ENCODE measurements at places on chromosomes 7 and 10.

- DNase-seq = peak; percentile 77
Observed at GRCh38 chr10:124354411-124355382, 64.0 kb downstream of the OAT start.

DNA sequence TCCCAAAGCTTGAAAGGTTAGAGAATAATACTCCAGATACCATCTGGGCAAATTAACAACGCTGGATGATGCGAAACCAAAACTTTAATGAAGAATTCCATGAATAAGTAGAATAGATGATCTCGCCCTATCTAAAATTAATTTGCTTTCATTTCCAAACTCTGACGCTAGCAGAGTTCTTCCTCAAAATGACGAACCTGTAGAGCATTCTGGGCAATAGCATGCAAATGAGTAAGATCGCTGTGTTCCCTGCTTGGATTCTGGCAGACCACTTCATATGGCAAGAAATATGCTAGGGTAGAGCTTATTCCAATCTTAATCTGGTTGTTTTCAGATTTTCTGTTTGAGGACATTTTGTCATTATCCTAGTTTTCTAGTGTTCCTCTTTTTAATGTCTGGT lies 36.1 kb upstream of the SMNDC1 start:
- no peak for DNase-seq

GRCh38 chr7:29886827-29887226 lies 80.5 kb downstream of the WIPF3 start:
- DNase-seq = no peak

DNA sequence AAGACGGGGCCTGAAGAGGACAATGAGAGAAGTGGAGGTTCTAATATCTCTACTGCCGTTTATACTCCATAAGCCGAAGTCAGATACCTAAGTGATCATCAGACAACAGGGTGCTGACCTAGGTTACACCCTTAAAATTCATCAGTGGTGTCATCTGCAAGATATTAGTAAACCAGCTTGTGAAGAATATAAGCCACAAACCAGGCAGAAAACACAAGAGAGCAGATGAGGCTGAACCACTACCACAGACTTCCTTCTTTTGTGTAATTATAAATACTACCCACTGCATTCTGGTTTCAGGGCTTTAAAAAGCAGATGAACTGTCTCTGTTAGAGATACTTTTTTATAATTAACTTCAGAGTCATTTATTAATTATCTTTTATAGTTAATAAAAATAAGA lies 69.0 kb upstream of the LRRC17 start:
- DNase-seq = no peak

GRCh38 chr7:44555350-44555749 lies 14.2 kb upstream of the NPC1L1 start:
- no peak for DNase-seq

DNA sequence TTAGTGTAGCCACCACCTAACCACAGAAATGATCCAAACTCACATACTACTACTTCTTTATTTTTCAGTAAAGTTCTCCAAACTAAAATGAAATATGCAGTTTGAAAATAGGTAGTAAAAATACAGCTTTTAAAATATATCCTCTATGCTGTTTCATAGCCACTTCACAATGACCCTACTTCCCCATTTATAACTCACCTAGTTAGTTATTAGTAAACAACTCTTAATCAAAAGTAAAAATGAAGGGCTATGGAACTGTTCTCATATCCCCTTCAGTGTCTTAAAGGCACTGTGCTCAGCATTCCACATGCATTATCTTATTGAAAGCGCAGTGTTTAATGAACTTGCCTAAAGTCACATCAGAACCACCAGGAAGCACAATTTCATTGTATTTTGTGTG lies 43.5 kb downstream of the KMT2C start:
- no peak for DNase-seq

- no peak for DNase-seq
Observed at GRCh38 chr7:125481323-125481722, 551.7 kb upstream of the POT1 start.

DNA sequence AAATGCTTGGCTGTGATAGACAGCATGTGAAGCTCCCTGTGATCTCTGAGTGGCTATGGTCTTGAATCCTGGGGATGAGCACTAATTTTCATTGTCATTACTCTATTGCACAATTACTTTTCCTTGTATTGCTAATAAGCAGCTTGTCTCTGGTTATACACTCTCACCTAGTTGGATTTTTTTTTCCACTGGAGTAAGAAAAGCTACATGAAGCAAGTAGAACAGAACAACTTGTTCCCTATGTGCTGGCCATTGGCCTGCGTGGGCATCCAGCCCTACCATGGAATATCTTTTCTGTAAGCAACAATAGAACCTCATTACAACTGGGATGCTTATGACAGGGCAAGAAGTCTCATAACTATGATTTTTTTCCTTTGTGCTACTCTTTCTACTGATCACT lies 807.4 kb downstream of the TNS3 start:
- no peak for DNase-seq

DNA sequence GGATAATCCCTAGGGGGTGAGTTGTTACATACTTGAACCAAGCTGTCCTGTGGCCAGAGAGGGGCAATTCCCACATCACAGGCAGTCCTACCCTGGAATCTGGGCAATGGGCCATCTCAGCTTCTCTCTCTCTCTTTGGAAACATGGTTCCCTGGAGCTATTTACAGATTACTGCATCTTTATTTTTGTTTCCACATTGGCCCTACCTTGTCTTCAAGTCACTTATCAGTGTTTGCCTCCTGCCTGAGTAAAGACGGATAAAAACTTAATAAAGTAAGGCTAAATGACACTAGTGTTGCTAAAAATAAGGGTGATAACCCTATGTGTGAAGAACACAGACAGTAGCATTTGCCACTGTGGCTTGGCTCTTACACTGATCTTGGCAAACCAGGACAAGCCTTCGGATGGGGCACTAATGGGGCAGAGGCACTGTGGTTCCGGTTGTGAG lies 228.2 kb downstream of the GFRA1 start:
- DNase-seq = no peak

DNA sequence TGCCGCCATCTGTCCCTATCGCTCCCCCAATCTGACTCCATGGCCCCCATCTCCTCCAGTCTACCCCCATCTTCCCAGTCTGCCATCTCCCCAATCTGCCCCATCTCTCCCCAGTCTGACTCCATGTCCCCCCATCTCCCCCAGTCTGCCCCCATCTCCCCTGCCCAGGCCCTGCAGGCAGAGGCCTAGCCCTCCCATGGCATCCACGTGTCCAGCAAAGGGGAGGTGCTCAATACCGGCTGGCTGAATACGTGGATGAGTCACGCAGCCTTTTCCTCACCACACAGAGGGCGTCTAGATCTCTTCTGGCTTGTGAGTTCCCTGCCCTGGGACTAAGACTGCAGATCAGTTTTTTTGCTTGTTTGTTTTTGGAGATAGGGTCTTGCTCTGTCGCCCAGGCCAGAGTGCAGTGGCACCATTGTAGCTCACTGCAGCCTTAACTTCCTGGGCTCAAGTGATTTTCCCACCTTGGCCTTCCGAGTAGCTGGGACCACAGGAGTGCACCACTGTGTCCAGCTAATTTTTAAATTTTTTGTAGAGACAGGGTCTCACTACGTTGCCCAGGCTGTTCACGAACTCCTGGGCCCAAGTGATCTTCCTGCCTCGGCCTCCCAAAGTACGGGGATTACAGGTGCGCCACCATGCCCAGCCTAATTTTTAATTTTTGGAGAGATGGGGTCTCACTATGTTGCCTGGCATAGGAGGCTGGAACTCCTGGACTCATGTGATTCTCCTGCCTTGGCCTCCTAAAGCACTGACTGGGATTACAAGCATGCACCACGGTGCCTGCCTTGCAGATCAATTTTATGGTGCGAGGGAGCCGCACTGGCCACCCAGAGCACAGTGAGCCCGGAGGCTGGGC lies 15.3 kb upstream of the GPR146 start:
- DNase-seq = peak; percentile 74

- DNase-seq = no peak
Observed at GRCh38 chr7:96723622-96724021, 14.0 kb upstream of the SEM1 start.

DNA sequence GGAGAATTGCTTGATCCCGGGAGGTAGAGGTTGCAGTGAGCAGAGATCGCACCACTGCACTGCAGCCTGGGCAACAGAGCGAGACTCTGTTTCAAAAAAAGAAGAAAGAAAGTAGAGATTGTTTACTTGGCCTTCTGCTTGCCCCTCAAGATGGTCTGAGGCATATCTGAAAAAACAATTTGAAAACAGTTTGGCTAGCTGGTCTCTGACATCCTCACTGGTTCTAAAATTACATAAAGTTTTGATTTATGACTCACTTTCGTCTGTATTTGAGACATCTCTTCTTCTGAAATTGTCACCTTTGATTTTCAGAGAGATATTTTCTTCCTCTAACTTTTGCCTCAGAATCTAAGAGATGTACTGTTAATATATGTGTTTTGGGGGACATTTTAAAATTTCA lies 49.6 kb upstream of the HELLS start:
- no peak for DNase-seq

- DNase-seq = no peak
Observed at GRCh38 chr7:10192074-10192473, 781.6 kb upstream of the PHF14 start.

DNA sequence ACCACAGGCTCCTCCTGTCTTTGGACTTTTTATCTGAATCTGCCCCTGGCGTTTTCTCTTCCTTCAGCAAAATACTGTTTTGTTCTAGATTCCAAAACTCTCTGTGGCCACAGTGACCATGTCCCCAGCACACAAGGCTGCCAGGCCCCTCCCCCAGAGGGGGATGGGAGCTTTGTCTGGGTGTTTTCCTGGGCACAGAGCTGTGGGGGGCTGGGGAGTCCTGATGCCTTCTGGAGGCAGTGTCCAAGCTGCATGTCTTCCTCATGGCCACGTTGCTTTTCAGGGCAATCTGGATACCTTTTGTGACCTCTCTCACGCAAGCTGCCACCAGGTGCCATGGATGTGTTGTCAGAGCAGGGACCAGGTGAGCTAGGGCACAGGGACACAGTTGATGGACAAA lies 26.2 kb downstream of the ANTXRL start:
- no peak for DNase-seq

DNA sequence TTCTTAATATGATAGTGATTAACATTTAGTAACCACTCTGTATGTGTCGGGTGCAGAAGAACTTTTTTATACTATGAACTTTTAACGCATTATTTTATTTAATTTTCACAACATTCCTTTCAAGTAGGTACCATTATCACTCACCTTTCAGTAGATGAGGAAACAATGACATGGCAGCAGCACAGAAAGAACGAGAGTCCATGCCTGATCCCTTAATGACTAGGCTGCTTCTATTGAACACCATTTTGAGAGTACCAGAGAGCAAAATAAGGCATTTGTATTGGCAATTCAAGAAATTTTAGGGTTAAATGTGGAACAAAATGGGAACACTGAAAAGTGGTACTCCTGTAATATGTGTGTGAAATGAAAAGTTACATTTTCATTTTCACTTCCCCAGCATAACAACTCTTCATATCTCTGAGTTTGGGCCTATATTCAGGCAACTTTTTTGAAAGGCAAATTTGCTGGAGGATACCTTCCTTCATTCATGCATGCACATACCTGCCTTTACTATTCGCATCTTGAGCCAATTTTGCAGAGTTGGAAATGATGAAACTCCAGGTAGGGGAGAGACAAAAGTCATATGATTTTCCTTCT lies 12.8 kb downstream of the LRRN3 start:
- no peak for DNase-seq

DNA sequence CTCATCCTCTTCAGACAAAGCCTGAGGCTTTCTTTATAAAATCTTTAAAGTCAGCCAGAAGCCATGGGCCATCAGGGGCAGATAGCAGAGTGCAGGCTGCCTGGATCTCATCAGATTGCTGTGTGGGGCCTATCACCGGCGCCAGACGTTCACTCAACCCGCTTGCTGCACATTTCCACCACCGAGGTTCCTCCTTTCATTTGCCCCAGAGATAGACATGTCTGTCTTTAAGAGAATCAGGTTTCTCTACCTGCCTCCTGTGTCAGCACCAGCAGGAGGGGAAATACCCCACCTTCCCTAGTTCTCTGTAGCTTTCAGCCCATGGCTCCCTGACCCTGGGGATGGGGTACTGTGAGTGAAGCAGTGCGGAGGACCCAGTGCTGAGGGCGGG lies 22.0 kb downstream of the SLC18A2 start:
- DNase-seq = no peak

GRCh38 chr10:33026422-33026821 lies 68.4 kb upstream of the ITGB1 start:
- DNase-seq = no peak

- DNase-seq = no peak
Observed at GRCh38 chr7:73966941-73967831, 60.8 kb upstream of the ELN start.

- DNase-seq = no peak
Observed at GRCh38 chr10:13806419-13806818, 219.7 kb downstream of the PRPF18 start.

- DNase-seq = no peak
Observed at GRCh38 chr10:119406137-119406536, 136.4 kb downstream of the RGS10 start.

DNA sequence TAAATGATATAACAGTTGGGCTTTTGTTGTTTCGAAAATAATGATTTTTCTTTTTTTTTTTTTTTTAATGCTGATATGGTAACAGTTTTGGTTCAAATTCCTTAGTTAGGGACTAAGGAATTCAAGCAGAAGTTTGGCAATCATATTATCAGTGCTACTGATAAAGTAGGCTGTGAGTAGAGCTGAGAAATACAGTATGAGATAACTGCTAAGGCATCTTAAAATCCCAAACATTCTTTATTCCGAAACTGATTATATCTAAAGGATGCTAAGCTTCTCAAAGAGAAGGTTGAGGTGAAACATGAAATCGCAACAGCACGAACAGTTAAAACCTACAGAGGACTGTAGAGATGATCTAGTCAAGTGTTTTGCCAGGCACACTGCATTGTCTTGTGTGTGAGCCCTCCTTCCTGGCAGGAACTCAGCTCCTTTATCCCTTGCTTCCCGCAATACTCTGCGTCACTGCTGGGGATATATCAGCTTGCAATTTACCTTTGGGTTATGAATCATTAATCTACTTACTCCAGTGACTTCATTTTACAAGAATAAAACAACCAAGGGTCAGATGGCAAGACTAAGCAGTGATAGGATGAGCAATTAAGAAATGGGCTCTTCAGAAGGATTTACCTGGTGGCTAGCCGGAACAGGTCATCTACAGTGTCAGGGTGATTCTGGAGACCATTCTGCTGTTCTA lies 36.7 kb downstream of the IRF5 start:
- DNase-seq = no peak

DNA sequence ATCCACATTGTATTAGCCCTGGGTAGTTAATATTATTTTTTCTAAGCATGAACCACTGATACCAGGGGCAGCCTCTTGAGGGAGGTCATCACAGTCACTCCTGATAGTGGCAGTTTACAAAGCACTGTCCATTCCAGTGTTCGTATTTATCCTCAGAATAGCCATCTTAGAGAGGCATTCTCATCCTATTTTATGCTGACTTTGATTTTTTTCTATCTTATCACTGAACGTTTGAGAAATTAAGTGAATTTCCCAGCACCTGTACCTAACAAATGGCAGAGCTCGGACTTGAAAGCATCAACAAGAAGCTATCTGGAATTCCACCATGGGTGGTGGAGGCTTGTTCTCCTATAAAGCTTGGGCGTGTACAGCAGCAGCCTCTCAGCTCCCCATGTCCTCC lies 26.1 kb upstream of the MGAM2 start:
- no peak for DNase-seq

Measured in NCI-H146 (cell line).